ENCODE measurements at places on chromosomes 3 and 15.

- no peak for DNase-seq
Observed at GRCh38 chr15:70854666-70854976, 664 bp upstream of the LARP6 start.

DNA sequence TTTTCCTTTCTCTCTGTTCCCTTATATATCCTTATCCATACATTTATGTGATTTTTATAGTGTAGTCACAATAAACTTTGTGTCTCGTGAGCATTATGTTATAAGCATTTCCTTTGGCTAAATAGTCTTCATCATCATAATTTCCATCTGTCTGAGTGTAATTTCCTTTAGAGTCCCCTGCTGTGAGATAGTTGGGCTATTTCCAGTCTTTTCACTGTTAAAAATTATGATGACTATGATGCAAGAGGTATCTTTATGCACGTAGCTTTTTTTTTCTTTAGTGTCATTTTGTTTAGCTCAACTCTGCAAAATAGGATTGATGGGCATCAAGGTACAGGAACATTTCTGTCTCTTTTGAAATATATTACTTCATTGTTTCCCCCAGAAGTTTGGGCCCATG, 26.9 kb upstream of the CA12 start:
- no peak for DNase-seq

- no peak for DNase-seq
Observed at GRCh38 chr3:99199021-99199420, 297.5 kb upstream of the DCBLD2 start.

DNA sequence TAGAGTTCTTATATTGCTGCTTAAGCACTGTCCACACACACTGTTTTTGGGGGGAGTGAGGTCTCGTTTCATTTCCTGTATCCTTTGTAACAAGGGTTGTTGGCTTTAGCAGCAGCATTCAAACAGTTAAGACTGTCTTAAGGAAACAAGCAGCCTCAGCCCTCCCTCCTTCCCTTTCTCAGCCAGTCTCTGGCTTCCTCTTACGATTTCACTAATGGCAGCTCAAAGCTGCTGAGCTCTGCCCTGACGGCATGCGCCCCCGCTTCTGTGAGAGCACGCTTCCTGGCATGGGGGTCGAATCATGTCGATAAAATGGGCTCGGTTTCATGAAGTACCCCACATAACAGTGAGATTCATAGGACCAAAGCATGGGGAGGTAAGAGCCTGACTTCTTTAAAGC, 105.0 kb downstream of the KLHL25 start:
- no peak for DNase-seq

DNA sequence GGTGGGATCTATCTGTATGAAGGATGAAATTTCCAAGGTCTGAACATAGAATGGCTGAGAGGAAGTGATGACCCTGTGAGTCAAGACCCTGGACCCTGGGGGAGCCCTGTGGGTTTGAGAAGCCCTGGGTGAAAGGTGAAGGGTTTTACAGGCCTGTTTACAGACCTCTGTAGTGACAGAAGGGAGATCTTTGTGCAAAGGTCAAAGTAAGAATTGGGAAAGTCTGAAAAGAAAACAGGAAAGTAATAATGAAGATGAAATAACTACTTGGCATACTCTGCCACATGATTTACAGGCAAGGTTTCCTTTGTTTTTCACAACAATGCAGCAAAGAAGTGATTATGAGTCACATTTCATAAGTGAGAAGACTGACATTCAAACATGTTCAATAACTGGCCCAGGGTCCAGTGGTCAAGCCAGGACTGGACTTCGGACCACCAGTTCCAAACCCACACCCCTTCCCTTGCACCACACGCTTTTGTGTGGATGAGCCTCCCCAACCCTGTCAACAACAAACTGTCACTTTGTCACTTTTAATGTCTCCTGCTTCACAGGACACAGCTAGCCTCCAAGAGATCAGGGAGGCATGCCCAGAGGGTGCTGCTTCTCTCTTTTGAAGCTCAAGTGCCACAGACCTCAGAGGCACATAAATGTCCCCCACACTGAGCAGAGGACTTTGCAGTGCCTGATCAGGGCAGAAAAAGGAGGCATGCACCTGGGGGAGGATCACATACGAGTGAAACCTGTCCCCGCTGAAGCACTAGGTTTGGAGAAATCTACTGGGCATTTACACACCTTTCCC, 21.5 kb downstream of the CD86 start:
- no peak for DNase-seq

- no peak for DNase-seq
Observed at GRCh38 chr15:59668556-59668955, 11.2 kb upstream of the GTF2A2 start.

DNA sequence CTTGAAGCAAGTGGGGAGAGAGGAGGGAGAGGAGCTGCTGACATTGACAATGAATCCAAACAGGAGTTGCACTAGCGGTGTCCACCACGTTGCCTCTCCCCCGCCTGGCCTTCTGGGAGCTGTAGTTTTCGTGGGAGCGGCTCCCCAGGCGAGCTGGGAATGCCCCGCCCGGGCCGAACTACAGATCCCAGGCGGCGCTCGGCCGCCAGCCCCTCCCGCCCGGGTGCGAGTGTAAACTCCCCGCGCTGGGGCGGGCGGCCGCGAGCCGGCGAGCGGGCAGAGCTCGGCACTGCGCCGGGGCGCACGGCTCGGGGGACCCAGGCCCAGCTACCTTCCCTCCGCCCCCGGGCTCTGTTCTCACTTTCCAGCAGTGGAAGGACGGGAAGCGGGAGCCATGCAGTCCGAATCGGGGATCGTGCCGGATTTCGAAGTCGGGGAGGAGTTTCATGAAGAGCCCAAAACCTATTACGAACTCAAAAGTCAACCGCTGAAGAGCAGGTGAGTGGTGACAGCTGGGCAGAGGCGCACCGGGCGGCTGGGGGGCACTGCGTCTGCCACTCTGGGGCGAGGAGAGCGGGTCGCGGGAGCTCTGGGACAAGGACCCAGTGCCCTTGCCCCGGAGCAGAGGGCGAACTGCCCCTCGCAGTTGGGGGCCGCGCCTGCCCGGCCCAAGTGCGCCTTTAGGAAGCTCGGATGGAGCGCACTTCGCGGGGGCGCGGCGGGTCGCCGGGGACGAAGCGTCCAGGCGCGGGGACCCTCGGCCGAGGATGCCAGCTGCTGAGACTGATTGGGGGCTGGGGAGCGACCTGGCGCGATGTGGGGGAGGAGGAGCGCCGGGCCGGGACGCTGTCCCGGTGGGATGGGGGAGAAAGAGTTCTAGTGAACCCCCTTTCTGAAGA, at the start of gene MITF:
TSS of gene MITF (plus strand) at position 261 of the 899 bp plus-strand sequence. CDS start at position 395, 134 bp downstream.
- peak; percentile 34 for DNase-seq

GRCh38 chr15:83854321-83854720, 200.4 kb downstream of the ADAMTSL3 start:
- DNase-seq, result peak; percentile 87

GRCh38 chr15:81291916-81292522, 31.9 kb downstream of the STARD5 start:
- no peak for DNase-seq

DNA sequence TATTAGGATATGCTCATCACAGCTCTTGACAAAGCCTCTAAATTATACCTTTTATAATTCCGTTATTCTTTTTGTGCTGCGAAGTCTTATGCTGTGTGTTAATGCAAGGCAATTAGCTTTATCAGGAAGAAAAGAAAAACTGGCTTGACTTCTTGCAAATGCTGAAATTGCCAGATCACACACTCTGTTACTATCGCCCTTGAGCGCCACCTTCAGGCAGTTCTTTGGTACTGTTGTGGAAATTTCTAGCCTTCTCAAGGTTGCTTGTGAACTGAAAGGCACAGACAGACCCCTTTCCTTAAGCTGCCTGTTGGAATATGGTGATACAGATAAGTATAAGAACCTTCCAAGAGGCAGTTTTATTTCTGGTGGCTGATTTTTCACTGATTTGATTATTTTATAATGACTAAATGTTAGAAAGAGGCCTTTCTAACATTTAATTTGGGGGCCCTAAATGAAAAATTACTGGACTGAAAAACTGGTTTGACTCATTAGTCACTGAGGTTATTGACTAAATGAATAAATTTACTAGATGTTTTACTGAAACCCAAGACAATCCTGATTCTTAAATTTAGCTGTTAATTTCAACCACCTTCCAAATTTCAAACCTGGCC, 126.2 kb upstream of the RASGRP1 start:
- no peak for DNase-seq

- DNase-seq, result no peak
Observed at GRCh38 chr3:183435661-183436060, 7.2 kb upstream of the MCF2L2 start.

- DNase-seq, result no peak
Observed at GRCh38 chr3:177633671-177634207, 436.5 kb upstream of the TBL1XR1 start.

- DNase-seq, result no peak
Observed at GRCh38 chr3:134312072-134312872, 61.6 kb upstream of the RYK start.
